ENCODE measurements at places on chromosomes 7 and 10.

DNA sequence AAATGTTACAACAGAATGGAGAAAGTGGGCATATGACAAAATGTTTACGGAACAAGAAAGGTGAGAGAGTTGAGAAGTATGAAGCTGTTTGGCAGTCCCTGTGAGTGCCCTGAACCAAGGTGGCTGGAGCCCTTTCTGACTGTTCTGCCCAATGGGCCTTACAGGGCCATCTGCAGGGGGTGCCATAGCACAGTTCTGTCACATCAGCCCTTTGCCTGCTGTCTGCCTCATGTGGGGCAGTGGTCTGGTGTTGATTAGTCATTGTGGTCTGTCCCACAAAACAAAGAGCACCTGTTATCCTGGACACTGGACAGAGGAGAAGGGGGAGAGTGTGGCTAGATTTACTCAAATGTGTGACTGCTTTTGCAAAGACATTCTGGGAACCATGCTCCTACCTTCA, 51.5 kb upstream of the OSBPL3 start:
- no peak for DNase-seq

- no peak for DNase-seq
Observed at GRCh38 chr10:2120746-2121145, 383.4 kb upstream of the ADARB2 start.

- DNase-seq, result no peak
Observed at GRCh38 chr7:34058801-34059135, 153.4 kb downstream of the BMPER start.

GRCh38 chr10:50447691-50448090, 176.1 kb downstream of the SGMS1 start:
- no peak for DNase-seq

- no peak for DNase-seq
Observed at GRCh38 chr7:20200361-20200760, 16.8 kb downstream of the MACC1 start.

DNA sequence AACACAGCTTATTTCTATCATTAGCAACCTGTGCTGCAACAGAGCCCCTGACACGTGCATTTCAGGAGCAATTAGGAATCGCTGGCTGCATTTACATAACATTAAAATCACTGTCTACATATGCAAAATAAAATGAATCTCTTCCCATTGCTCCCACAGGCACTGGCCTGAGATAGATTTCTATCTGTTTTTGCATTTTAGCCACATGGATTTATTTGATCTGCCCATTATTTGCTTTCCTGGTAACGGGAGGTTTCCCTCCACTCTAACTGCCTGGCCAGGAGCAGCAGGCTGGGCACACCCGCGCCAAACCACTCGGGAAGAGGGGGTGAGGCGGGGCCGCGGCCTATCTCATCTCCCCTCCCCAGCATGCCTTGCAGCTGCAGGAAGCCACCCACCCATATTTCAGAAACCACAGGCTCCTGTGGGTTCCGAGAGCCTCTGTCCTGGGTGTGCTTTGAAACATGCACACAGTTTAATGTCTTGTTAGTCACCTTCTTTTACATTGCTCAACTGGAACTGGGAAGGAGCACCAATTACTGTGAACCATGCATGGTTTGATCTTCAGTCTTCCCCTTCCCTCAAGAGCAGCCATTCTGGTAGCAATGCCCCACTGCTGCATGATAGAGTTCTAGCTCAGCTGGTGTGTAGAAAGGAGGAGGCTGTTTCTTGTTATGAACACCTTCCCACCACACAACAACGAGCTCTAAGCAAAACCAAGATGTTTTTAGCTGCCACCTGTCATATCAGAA, 37.7 kb upstream of the IKZF1 start:
- no peak for DNase-seq

Measured in left kidney (tissue), 8 donors.